OCI-LY7 (cell line): ENCODE measurements at places on chromosomes 16 and 17.

DNA sequence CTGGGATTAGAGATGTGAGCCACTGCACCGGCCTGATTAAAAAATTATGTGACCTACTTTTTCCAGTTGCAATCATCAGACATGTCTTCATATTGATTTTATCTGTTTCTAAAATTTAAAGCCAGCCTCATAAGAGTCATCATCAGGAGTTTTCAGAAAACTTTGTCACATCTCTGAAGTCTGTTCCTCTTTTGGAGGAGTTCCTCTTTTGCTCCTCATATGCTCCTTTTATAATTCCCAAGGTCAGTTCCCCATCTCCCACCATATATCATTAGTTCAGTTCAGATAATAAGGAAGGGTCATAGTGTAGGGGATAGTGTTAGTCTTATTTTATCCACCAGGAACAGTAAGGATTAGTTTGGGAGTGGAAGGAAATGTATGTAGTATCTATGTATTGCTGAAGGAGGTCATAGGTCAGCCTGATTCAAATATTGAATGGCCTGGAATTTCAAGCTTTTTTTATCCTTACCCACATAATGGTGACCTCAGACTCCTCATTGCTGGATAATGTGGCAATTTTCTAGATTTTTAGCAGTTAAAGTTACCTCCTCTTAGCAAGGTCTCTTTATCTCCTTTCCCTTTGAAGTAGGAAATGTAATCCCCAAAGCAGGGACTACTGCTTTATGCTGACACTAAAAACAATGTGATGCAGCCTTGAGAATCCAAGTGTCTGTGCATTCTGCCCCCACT, 13.8 kb upstream of the DUSP14 start:
- DNase-seq = no peak

- DNase-seq = no peak
Observed at GRCh38 chr16:75458439-75458838, 6.0 kb downstream of the TMEM170A start.

DNA sequence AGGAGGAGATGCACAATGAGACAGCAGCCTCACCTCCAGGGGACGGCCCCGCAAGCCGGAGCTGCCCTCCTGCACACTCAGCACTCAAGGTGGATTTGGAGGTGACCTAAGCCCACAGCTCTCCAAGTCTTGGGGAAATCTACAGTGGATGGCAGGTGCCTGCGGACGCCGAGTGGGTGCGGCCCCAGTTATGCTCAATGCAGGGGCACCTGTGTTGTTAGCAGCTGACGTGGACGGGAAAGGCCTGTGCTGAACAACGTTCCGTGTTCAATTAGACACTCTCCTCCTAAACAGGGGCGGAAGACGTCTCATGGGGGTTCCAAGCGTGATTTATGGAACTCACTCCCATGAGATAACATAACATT, 22.0 kb upstream of the METRNL start:
- DNase-seq = no peak

GRCh38 chr17:47924785-47925677, 16.3 kb upstream of the PNPO start:
- DNase-seq = no peak

DNA sequence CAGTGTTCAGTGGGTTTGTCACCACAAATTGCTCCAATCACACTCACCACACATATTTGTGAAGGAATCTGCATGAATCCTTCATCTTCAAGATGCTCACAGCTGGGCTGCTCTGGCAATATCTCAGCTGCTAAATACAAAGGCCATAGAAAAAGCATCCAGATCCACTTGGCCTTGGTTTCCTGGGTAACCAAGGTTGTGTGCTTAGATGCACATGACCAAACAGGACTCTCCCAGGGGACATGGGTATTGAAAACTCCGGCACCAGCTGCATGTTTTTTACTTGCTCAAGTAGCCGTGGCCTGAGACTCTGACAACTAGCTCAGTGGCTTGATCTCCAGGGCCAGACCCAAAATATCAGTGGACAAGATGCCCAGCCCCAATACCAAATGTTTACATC, 131.3 kb downstream of the CBLN1 start:
- DNase-seq = peak; percentile 98

GRCh38 chr16:27642756-27643155, 92.8 kb downstream of the KATNIP start:
- peak; percentile 23 for DNase-seq

GRCh38 chr16:85936816-85937215, 37.9 kb downstream of the IRF8 start:
- DNase-seq = no peak

- DNase-seq = no peak
Observed at GRCh38 chr16:22789281-22789945, 24.5 kb upstream of the HS3ST2 start.
